Esophagus squamous epithelium (tissue), 5 donors: ENCODE measurements at places on chromosomes 3 and 15.

- DNase-seq = no peak
These were observed 214.5 kb downstream of the ZIC4 start for GRCh38 chr3:147191795-147192385.

GRCh38 chr3:130609166-130609979, 92.4 kb downstream of the COL6A6 start:
- DNase-seq = no peak

GRCh38 chr3:64213224-64213878, 11.9 kb downstream of the PRICKLE2 start:
- DNase-seq = no peak

DNA sequence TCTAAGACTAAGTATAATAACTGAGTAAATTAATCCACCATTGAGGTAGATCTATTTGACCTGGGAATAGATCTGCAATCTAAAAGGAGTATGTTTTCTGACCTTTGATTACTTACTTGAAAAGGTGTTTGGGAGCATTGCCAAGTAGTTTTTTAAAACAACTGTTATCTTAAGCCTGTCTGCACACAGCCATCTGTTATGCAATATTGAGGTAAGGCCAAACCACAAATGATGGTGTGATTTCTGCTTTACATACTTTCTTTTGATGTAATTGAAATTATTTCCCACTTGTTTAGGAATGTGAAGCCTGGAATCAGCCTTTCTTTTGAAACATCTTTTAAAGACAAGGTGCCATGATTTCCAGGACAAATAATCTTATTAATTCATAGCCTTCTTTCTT, 274.0 kb downstream of the BBX start:
- no peak for DNase-seq

GRCh38 chr3:9198899-9199335, 50.5 kb downstream of the SRGAP3 start:
- DNase-seq = no peak

DNA sequence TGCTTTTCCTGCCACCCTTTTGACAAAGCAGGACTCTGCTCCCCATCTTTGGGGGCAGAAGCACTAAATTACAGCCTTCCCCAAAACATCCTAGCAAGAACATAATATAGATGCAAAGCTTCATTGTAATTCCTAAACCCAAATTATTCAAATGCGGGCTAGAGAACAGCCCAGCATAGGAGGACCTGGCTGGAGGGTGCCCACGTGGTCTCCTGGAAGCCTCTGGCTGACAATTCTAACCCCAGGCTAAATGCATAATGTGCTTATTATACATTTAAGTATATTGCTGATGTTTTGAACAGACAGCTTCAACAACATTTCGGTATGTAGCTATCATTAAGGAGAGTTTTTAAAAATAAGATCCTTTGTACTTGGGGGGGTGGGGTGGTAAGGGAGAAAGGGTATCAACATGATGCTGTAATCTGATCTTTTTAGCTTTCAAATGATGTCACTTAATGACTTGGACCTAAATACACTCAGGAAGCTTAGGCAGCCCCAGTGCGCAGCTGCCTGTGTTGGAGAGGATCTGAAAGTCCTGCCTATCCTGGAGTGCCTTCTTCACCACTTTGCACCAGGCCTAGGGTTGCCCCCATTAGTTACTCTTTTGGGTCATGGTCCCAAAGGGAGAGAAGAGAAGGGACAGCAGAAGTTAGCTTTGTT, 57.2 kb upstream of the USP3 start:
- DNase-seq = no peak

GRCh38 chr15:29857221-29857789, 35.0 kb upstream of the TJP1 start:
- DNase-seq = no peak

DNA sequence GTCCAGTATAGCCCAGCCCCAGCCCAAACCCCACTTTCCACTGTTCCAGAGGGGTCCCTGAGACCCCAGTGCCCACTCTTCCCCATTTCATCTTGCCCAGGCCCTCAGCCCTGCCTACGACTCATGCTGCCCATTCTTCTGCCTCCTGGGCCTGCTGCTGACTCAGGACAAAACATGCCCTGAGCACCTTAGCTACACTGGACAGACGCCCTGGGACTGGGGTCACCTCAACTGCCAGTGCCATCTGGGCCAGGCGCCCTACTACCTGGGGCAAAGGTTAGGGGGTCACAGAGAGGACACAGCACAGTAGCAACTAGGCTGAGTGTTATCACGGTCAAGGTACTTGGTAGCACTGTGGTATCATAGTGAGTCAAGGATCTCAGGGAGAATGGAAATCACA, 2.6 kb upstream of the LAMB2 start:
- no peak for DNase-seq

DNA sequence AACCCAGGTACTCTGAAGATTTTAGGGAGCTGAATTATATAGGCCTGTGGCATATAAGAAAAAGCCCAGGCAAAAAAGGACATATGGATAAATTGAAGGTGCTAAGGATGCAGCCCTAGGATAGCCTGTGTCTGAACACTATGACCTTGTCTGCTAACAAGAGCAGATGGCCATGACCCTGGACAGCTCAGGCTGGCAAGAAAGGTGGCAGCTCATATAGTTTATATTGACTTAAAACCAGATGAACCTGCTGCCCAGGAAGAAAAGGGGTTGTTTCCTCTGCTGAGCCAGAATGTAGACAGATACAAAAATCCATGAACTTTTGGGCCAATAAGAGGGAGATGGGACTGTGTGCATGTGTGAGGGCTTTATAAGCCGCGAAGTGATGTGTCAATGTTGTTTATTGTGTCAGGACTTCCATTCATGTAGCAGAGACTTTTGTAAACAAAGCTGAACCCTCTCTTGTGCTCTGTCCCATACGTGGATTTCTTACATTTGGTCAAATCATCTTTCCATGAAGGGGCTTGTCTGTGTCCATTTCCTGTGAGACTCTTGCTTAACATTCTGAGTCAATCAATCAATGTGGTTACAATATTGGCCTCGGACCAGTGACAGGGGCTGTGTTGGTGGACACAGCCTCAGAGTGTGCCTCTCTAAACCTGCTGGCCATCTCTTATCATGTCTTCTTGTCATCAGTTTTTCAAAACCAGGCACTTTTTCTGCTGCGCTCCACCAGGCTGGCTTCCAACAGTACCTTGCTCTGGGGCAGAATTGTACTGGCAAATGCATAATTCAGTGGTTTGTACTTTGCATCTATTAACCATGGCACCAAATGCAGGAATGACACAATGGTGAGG, 321.2 kb downstream of the WDR72 start:
- no peak for DNase-seq

- DNase-seq = no peak
These were observed 69.5 kb upstream of the NEO1 start for GRCh38 chr15:72982714-72983113.

- DNase-seq = no peak
These were observed 151.6 kb downstream of the RSRC1 start for GRCh38 chr3:158261371-158261991.

GRCh38 chr3:45135959-45136358, 10.2 kb downstream of the CDCP1 start:
- no peak for DNase-seq

DNA sequence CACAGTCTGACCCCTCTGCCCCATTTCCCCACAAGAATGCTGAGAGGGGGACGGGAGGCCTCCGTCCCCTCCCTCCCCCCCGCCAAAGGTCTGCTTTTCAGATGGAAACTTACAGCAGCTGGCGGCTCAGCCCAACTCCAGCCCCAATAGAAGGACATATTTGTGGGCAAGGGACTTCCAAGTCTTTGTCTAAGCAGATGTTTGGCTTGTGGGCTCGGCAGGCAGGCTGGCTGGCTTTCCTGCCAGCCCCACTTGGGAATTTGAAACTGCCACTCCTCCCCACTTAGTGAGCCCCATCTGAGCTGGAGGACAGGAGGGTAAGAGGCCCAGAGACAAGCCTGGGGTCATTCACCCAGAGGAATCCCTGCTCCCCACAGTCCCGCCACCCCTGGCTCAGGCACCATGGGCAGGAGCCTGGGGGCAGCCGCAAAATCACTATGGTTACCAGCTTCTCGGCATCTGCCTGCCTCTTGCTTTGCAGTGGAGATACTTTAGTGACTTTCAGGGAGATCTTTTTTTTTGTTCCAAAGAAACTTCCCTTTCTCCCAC, 53.6 kb downstream of the LMCD1 start:
- no peak for DNase-seq

GRCh38 chr15:31300981-31301672, 25.5 kb upstream of the KLF13 start:
- DNase-seq = no peak

GRCh38 chr15:52795464-52796227, 5.5 kb upstream of the ONECUT1 start:
- DNase-seq = no peak

DNA sequence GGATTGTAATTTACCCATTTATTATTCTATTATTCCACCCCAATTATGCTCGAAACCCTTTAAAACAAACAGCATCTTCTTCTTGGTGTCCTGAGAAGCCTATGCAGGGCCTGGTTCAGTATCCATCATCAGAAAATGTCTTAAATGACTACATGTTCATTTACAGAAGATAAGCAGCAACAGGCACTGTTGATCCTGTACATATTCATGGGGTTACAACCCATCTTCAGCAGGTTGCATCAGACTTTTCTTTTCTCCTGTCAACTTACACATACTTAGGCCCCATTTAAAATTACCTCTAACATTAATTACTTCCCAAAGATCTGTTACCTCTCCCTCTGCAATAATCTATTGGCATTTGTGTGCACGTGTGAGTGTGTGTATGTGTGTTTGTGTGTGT, 18.9 kb downstream of the TUSC7 start:
- no peak for DNase-seq

DNA sequence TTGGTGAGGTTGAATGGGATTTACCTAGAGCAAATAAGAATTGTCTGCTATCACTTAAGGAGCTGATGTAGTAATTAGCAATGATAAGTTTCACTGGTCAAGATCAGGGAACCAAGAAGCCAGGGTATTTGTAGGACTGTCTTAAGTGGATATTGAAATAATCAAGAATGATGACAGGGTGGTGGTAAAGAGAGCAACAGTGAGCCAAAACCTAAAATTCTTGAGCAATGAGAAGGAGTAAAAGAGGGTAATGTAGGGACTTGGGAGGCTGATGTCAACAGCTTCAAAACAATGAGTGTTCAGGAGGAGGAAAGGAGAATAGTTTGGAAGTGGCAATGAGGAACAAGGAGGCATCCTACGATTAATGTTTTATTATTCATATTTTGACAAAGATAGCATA, 31.5 kb upstream of the SLC2A2 start:
- no peak for DNase-seq
